Ascending aorta (tissue), 2 donors: ENCODE measurements at places on chromosomes 12 and 14.

- H3K27me3 ChIP-seq: no peaks in the 10 kb centered on the region
- H3K36me3 ChIP-seq: no peaks in the 10 kb centered on the region
- H3K27ac ChIP-seq: no peak overlapping the region
Measured at GRCh38 chr12:17971850-17972249, 118.1 kb downstream of the RERGL start.

- no peak for DNase-seq
- H3K4me3 ChIP-seq: peak overlapping the region; percentile 18
- no peak overlapping the region for H3K27ac ChIP-seq
- no peaks in the 10 kb centered on the region for H3K36me3 ChIP-seq
- H3K27me3 ChIP-seq: peaks cover 25% of the 10 kb centered on the region
Measured at GRCh38 chr14:69573831-69574262, 824 bp downstream of the CCDC177 start.

- no peaks in the 10 kb centered on the region for H3K36me3 ChIP-seq
- no peak for DNase-seq
Measured at GRCh38 chr14:55803873-55804553, 224.0 kb downstream of the KTN1 start.

GRCh38 chr14:33669111-33669510, 281.8 kb downstream of the EGLN3 start:
- H3K4me1 ChIP-seq: no peaks in the 10 kb centered on the region
- H3K36me3 ChIP-seq: no peaks in the 10 kb centered on the region
- no peak overlapping the region for H3K4me3 ChIP-seq
- no peak for DNase-seq
- H3K27me3 ChIP-seq: no peaks in the 10 kb centered on the region

GRCh38 chr12:659090-659683, 4.1 kb downstream of the NINJ2 start:
- H3K36me3 ChIP-seq: no peaks in the 10 kb centered on the region
- H3K27ac ChIP-seq: no peak overlapping the region
- no peaks in the 10 kb centered on the region for H3K27me3 ChIP-seq
- no peaks in the 10 kb centered on the region for H3K4me1 ChIP-seq

DNA sequence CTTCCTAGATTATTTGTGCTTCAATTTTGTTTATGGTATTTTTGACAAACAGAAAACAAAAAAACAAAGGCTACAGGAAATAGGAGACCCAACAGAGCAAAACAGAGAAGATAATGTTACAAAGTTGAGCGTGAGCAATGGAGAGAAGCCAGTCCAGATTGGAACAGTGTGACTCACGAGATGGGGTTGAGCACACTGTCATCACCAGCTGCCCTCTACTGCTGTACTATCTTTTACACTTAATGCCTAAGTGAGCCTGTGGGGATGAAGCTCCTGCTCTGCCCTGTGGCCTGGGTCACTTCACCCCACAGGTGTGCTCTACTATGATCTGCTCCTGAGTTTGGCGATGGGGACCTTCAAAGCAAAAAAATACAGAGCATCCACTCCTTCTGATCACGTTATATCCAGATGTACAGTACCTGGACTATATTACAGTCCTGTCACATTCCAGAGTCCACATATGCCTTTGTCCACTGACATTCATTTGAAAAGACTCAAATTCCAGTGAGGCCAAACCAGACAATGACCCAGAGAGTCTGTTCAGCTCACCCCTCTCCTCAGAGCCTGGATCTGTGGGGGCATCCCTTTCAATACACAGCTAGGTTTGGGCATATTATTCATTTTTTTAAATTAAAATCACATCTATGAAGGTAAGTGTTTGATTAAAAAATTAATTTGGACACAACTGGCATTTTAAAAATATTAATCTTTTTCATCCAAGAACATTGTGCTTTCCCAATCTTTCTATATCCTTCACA, 4.4 kb downstream of the IPO8 start:
- H3K36me3 ChIP-seq: no peaks in the 10 kb centered on the region
- no peak overlapping the region for H3K4me3 ChIP-seq
- H3K27ac ChIP-seq: peak overlapping the region; percentile 14
- DNase-seq: no peak
- no peaks in the 10 kb centered on the region for H3K27me3 ChIP-seq

DNA sequence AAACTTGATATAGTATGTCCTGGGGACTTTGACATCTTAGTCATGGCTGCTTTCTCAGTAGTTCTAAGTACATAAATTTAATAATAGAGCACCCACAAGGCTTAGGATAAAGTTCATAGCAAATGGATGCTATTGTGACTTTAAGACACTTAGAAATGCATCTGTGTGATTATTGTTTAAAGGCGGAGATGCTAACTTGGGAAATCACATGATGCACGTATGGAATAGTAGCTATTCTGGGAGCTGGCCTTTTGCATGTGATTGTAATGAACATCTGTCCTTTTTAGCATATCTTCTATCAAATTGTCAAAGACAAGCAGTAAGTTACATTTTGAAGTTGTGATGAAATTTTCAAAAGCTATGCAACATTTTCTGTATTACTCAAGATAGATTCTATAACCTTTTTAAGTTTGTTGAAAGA, 46.7 kb upstream of the ATP2A2 start:
- H3K4me3 ChIP-seq: peak overlapping the region; percentile 16
- DNase-seq: no peak
- H3K4me1 ChIP-seq: peaks cover 12% of the 10 kb centered on the region
- no peaks in the 10 kb centered on the region for H3K36me3 ChIP-seq

GRCh38 chr14:61437381-61437780, 116.0 kb downstream of the PRKCH start:
- DNase-seq: no peak
- H3K36me3 ChIP-seq: no peaks in the 10 kb centered on the region
- H3K27ac ChIP-seq: no peak overlapping the region
- H3K4me1 ChIP-seq: peaks cover 6% of the 10 kb centered on the region
- H3K4me3 ChIP-seq: no peak overlapping the region

GRCh38 chr12:2961705-2962104, 2.5 kb downstream of the TEAD4 start:
- H3K4me3 ChIP-seq: no peak overlapping the region
- H3K27ac ChIP-seq: no peak overlapping the region
- no peaks in the 10 kb centered on the region for H3K36me3 ChIP-seq
- DNase-seq: no peak

- no peak overlapping the region for H3K4me3 ChIP-seq
- DNase-seq: no peak
- H3K27me3 ChIP-seq: no peaks in the 10 kb centered on the region
- H3K4me1 ChIP-seq: no peaks in the 10 kb centered on the region
- H3K36me3 ChIP-seq: no peaks in the 10 kb centered on the region
Measured at GRCh38 chr14:42563313-42563712, 956.6 kb downstream of the LRFN5 start.

- no peaks in the 10 kb centered on the region for H3K27me3 ChIP-seq
- H3K36me3 ChIP-seq: no peaks in the 10 kb centered on the region
- no peaks in the 10 kb centered on the region for H3K4me1 ChIP-seq
- no peak overlapping the region for H3K27ac ChIP-seq
- no peak overlapping the region for H3K4me3 ChIP-seq
Measured at GRCh38 chr12:99087278-99087677, 442.2 kb downstream of the APAF1 start.

GRCh38 chr12:92732716-92733115, 29.9 kb downstream of the PLEKHG7 start:
- H3K4me3 ChIP-seq: no peak overlapping the region
- DNase-seq: no peak
- no peaks in the 10 kb centered on the region for H3K4me1 ChIP-seq
- H3K27ac ChIP-seq: no peak overlapping the region
- no peaks in the 10 kb centered on the region for H3K27me3 ChIP-seq

DNA sequence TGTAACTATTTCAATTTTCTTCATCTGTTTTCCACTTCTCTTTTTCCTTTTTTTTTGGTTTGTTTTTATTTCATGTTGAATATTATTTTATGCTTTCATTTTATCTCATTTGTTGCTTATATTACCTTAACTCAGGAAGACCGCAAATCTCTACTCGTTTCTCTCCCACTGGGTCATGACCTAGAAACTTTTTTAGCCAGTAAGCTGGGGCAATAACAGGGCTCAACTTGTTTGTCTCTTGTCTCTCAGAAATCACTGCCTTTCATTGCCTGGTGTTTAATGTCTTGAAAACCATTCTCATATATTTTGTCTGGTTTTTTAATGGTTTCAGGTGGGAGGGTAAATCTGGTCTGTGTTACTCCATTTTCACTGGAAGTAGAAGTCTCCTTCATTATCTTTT, 36.6 kb upstream of the ATP2B1 start:
- H3K4me1 ChIP-seq: no peaks in the 10 kb centered on the region
- no peak overlapping the region for H3K4me3 ChIP-seq
- H3K27ac ChIP-seq: no peak overlapping the region
- no peak for DNase-seq

GRCh38 chr12:95269892-95270291, 52.3 kb downstream of the VEZT start:
- DNase-seq: no peak
- no peaks in the 10 kb centered on the region for H3K4me1 ChIP-seq
- no peak overlapping the region for H3K27ac ChIP-seq
- no peaks in the 10 kb centered on the region for H3K27me3 ChIP-seq
- H3K4me3 ChIP-seq: no peak overlapping the region
- peaks cover 20% of the 10 kb centered on the region for H3K36me3 ChIP-seq

DNA sequence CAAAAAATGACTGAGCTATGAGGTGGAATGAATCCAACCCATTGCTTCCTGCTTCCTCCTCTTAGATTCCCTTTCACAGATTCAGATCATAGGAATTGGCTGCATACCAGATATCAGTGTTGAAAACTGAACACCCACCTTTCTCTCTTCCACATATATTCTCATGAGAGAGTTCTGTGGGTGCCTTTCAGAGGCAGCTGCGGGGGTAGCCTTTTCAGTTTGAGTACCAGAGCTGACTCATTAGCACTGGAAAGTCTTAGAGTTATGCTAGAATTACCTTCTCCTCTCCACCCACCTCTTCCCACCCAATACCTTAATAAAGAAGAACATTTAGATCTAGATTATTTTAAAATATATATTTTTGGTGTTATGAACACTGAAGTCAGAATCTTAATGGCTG, 495.4 kb upstream of the SEL1L start:
- H3K4me3 ChIP-seq: no peak overlapping the region
- no peaks in the 10 kb centered on the region for H3K36me3 ChIP-seq
- no peak overlapping the region for H3K27ac ChIP-seq
- no peak for DNase-seq
- H3K4me1 ChIP-seq: no peaks in the 10 kb centered on the region
